ENCODE measurements at places on chromosomes 1 and 21.

DNA sequence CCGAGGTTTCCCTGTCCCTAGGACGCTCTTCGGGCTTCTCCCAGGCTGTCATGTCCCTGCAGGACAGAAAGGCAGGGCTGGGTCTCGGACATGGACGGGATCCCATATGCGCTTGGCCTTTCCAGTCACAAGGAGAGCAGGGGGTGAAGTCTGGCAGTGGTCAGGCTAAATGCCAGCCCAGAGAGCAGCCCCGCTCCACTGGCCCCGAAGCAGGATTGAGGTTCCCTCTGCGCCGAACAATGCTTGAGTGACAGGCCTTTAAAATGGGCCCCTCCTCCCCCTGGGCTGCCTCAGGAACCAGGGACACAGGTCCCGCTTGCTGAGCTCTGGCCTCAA is 12.7 kb downstream of the DRAXIN start:
- DNase-seq, result no peak

DNA sequence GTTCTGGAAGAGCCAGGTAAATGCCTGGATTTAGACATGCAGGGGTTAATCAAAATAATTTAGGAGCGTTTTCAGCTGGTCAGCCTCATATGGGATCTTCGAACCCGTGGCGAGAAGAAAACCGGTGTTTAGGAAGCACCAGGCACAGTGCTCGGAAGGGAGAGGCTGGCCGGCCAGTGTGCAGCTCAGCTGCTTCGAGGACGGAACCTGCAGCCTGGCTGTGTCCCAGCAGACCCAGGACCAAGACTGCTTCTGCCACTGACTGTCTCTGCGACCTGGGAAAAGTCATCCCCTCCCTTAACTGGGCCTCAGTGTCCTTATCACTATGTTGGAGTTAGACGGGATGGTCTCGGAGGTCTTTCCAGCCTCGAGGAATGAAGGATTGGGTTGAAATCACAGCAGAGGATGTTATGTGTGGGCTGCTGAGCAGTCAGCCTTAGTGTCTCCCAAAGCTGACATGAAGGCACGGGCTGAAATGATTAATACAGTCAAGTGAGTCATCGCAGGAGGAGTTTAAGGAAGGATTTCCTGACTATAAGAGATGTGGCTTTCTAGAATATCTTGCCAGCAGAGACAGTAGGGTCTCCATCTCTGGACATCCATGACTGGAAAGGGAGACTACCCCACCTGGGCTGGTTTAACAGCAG is 20.8 kb downstream of the PPFIA4 start:
- DNase-seq, result peak; percentile 87

DNA sequence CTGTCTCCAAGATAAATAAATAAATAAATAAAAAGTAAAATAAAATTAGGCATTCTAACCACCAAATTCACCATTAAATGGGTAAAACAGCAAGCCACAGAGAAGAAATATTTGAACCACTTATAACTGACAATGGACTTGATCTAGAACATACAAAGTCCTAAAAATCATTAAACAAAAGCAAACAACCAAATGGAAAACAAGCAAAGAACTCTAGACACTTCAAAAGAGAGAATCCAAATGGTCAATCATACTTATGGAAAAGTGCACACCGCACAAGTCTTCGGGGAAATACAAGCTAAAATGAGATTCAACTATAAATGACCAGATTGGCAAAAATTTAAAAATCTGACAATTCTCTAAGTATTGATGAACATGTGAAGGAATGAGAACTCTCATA is 73.5 kb upstream of the ANGPTL3 start:
- no peak for DNase-seq

DNA sequence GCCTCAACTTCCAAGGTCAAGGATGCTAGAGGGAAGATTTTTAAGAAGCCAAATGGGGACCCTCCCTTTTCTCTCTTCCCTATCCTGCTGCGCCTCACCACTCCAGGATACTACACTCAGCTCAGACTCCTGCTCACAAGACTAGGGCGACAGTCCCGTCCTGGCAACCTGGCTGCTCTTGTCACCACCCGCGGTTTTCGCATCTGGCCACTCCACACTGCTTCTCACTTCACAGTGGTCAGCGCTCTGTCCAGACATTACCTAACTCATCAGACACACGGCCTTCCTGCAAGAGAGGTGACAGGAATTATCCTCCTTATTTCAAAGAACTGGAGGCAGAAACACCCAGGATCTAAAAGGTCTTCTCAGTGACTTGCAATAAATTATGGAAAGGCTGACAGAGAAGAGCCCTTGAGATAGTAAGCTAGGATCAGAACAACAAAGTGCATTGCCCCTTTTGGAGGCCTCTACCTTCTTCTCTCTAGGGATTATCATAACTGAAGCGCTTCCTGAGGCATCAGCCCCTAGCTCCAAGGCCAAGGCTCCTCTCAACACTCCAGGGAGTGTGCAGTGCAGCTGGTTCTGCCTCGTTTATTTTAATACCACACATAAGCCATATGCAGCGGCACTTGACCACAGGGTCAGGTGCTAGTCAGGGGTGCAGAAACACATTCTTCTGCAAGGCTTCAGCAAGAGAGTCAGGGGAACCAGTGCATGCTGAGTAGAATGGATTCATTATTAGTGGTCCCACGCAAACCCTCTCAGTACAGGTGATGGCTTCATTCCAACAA is 41.9 kb downstream of the ASTN1 start:
- no peak for DNase-seq

- peak; percentile 58 for DNase-seq
Observed at GRCh38 chr1:180230791-180231505, 884 bp downstream of the LHX4 start.

GRCh38 chr1:153933955-153934354 is 11.2 kb upstream of the GATAD2B start:
- DNase-seq, result no peak

DNA sequence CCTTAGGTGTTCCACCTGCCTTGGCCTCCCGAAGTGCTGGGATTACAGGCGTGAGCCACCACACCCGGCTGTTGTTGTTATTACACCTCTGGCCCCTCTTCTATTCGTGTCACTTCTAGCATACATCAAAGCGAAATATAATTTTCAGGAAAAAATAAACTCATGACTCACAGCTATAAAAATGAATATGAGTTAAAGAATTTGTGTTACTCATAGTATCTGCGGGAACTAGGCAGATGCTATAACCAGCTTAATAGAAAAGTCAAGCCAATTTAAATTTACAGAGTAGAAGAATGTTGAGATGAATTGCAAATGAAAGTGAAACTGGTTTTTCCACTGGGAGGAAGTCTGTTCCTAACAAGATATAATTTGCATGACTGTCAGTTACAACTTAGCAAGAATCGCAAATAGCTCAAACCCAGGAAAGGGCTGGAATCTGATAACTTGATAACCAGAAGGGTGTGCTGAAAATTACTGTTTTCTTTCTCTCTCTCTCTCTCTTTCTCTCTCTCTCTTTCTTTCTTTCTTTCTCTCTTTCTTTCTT is 11.2 kb downstream of the OR2W3 start:
- DNase-seq, result peak; percentile 87

GRCh38 chr21:45211661-45212060 is 76.0 kb downstream of the POFUT2 start:
- DNase-seq, result no peak
